ENCODE measurements at places on chromosomes 3 and 15.

DNA sequence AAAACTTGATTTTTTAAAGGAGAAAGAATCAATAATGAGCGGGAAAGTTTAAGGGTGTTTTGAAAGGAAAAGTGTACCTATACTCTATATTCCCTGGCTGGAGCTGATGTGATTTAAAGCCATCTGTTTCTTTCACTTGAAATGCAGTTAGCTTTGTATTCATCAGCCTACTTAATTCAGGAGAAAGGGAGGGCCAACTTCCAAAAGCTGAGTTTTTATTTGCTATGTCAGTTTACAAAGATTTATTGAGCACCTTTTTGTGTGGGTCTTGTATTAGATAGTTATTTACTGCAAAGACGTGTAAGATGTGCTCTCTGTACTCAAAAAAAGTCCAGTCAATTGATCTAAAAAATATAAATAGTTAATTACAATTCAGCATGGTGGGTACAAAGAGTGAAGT lies 176.2 kb upstream of the GOLIM4 start:
- no peak for DNase-seq

DNA sequence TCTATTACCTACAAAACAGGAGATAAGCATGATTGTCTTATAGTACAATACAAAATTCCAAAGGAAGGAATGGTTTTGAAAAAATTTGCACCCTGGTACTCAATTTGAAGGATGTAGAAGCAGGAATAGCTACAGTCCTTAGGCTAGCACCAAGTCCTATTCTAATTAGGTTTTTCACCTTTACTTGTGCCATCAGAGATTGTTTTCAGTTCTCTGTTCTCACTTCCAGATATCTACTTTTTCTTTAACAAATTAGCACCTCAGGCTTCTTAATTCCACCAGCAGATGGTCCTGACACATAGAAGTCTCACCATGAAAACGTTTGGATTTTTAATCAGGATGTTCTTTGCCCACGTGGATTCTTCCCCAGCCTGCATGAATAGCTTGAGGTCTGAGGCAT lies 43.8 kb downstream of the IL5RA start:
- DNase-seq = no peak

- no peak for DNase-seq
Observed at GRCh38 chr3:129587566-129588210, 18.8 kb downstream of the PLXND1 start.

DNA sequence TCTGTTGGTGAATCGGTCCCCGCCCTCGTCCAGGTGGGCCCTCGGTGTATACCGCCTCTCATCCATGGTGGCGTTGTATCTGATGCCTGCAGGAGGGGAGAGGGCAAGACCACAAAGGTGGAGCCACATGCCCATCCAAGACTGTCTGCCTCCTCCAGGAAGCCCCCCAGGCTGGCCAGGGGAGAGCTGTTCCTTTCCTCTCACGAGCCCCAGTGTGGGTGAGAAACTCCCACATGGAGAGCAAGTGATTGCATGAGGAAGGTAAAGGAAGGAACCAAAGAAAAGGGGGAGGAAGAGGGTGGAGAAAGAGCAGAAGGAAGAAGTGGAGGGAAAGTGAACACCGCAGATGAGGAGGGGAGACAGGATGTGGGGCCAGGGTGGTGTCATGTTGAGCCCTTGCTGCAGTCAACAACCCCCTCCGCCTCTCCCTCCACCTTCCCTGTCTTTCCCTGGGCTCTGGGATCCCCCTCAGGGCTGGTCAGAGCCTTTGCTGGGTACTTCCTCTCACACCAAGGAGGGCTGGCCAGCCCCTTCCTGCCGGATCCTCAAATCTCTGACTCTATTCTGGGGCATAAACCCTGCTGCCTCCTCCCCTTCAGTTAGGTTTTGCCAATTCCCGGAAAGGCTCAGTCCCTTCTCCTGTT lies 49.3 kb downstream of the FEM1B start:
- no peak for DNase-seq

GRCh38 chr3:45153658-45154437 lies 7.7 kb upstream of the CDCP1 start:
- DNase-seq = no peak

DNA sequence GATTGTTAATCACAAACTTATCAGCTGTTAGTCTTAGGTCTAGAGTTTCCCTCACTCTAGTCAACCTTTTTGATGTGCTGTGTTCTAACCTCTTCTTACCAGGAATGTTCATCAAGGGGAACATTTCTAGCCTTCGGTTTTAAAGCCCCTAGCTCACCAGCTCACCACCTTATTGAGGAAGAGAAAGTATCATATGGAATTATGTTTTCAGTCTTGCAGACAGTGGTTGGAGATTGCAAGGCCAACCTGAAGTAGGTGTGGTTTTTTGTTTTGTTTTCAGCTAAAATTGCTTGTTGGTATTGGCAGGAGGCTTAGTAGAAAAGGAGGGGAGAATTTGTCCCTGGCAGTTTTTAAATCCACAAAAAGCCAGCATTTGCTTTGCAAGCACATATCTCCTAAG lies 48.4 kb upstream of the CCDC80 start:
- no peak for DNase-seq

DNA sequence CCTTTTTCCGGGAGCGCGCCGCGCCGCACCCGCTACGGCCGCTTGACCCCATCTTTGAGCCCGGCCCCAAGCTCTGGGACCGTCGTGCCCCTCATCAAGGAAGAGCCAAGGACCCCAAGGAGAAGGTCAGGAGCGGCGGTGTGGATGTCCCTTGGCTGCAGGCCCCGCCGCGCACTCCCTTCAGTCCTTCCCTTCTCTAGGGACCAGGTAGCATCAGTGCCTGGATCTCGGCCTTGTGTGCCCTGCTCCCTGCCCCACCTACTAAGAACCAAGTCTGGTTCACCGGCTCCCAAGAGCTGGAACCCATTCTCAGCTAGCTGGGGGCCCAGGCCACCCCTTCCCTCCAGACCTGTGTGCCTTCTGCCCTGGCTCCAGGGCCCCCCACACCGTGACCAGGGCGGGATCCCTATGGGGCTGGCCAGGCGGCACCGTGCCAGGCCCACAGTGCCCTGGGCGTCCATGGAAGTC lies 69.3 kb upstream of the CGNL1 start:
- DNase-seq = no peak

GRCh38 chr15:70093481-70094319 lies 4.0 kb downstream of the TLE3 start:
- no peak for DNase-seq

- no peak for DNase-seq
Observed at GRCh38 chr3:24678021-24678420, 183.4 kb upstream of the THRB start.

DNA sequence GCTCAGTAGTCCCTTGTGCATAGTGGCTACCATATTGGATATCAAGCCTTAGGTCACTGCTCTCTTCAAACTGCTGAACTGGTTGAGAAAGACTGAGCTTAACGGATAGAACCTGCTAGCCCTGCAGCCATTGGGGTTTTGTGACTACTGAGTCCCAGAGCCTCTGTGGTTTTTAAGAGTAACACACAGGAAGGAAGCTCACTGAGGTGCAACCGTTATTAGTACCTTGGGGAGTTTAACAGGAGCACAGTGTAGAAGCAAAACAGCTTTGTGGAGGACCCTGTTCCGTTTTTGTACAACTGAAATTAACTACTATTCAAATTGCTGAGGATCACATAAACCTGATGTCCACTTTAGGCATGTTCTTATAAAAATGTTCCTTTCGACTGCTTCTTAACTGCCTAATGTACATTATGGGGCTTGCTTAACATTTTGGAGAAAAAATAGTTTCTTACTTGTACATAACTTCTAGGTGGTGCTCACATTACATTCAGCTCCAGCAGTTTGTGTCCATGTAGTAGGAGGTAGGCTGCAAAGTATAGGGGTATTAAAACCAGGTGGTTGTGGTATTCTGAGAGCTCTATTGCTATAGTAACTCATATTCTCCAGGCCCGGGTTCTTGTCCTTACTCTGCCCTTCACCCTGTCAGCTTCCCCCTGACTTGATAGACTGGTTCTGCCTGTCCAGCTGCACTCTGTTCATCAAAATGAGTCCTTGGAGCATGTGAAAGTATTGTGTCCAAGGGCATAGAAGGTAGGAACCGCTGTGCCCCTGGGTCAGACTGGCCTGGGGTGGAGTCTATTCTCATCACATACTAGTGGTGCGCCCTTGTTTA lies 17.3 kb downstream of the PXK start:
- DNase-seq = no peak

- DNase-seq = no peak
Observed at GRCh38 chr3:9194509-9195184, 54.8 kb downstream of the SRGAP3 start.

DNA sequence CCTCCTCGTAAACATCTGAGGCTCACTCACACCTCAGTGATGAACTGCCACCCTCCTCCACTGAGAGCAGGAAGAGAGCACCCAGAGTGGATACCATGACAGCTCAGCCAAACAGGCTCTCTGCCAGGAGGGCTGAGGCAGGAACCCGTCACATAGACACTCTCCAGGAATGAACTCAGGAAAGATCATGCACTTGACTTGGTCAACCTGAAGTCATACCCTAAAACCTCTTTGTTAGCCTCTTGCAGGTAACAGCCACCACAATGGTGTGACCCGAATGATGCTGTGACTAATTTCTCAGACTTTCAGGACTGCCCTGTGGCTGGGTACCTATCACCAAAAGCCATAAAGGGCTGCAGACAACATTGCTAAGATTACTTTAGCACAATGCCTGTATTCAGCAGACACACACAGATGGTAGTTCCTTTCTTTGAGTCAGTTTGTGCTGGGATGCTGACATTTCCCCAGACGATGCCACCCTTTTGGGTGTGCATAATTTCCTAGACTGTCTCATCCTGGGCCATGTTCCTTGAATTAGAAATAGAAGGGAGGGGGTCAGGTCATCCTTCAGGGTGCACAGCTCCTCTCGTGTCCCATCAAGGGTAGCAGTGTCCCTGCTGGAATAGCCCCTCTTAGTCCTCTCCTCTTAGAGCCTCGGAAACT lies 30.3 kb downstream of the CX3CR1 start:
- no peak for DNase-seq

DNA sequence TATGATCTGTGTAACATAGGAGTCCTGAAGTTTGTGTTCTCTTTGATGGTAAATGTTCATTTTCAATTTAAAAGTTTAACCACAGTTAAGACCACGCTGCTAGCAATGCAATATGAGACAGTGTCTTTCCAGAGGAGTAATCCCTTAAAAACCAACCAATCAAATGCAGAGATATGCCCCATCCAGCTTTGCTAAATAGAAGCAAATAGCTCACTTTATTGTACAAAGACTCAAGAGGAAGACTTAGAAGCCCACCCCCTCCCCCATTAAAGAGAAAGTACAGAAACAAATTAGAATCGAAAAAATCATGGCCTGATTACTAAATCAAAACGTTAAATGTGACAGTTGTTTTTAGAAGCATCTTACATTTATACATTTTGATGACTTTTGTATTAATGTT lies 2.1 kb upstream of the ANP32A start:
- DNase-seq = no peak

DNA sequence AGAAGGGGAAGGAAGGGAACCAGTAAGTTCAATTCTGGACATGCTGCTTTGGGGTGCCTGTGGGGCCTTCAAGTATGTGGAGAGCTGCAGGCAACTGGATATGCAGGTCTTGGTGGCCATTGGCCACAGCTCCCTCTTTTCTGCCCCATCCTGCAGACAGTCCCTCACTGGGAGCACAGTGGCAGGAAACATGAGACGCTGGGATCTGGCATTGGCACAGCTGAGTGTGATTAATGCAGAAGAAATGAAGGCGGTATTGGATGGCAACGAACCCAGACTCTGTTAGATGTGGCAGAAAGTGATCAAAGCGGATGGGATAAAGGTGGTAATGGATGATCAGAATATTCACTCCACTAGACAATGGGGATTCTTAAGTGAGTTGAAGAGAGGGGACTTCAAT lies 23.2 kb upstream of the VPS8 start:
- no peak for DNase-seq

DNA sequence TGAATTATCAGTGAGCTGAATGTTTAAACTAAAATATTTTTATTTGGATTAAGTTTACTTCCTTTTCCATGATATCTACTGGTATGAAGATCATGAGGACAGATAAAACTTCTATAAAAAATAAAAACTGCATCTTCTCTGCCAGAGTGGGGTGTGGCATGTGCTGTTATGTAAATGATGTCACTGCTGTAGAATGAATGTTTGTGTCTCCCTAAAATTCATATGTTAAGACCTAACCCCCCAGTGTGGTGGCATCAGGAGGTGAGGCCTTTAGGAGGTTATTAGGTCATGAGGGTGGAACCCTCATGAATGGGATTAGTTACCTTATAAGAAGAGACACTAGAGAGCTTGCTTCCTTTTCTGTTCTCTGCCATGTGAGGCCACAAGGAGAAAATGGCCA lies 178.7 kb upstream of the DPH6 start:
- no peak for DNase-seq

DNA sequence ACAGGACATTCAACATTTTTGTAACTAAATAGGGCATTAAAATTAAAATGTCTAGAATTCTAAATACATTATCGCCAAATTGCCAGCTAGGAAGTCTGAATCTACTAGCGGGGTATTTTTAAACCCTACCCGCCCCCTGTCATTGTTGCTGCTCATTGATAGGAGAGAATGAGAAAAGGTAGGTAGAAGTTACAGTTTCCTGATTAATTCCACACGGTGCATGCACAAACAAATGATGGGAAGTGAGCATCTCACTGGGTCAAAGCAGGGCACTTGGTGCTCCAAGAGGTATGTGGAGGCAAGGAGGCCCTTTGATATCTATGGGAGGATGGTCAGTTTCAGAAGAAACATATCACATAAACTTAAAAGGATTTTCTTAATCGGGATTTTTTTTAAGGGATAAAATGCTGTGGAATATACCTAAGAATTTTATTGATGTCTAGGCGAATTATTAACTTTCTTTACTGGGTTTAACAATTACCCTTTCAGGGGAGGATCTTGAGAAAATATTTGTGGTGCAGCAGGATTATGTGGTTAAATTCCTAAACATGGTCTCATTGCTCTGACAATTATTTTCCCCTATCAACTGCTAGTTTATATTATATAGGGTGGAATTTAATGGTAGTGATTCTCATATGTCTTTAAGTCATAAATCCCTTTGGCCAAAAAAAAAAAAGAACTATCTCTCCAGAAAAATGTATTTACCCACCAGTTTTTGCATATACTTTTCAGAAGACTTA lies 236.0 kb upstream of the GOLGA6L4 start:
- no peak for DNase-seq

DNA sequence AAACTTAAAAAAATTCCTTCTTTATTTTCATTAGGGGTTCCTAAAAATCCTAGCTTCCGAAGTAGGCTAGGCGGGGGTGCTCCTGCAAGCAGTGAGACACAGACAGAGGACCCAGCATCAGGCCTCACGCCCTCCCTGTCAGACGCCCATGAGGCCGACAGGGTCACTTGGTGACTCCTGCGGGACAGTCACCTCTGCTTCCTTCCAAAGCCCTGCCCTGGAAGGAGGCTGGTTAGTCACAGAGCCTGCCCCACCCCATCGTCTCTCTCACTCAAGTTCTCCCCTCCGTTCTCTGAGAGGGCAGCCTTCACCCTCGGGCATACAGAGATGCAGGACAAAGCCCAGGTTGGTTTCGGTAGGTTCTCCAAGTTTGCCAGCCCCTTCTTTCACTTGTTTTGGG lies 38.6 kb downstream of the EHD4 start:
- DNase-seq = no peak

Measured in activated CD4-positive, alpha-beta T cell treated with anti-CD3 and anti-CD28 coated beads for 24 hours (primary cell).